Central memory CD4-positive, alpha-beta T cell (primary cell): ENCODE measurements at places on chromosomes 3 and 15.

DNA sequence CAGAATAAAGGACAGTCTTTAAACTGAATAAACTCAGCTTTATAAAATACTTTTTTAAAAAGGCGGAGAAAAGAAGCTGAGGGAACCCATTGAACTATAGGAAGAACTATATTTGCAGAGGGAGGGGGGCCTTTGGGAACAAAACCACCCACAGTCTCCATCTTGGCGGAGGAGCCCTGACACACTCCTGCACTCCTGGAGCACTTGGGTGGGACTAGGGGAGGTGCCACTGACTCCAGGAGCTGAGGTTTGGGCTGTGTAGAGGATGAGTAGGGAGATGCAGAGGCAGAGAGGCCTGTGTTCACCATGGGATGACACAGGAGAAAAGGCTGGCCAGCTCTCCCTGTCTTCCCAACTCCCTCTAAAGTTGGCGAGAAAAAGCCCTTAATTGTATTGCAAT, 35.8 kb downstream of the IFT122 start:
- DNase-seq: no peak

DNA sequence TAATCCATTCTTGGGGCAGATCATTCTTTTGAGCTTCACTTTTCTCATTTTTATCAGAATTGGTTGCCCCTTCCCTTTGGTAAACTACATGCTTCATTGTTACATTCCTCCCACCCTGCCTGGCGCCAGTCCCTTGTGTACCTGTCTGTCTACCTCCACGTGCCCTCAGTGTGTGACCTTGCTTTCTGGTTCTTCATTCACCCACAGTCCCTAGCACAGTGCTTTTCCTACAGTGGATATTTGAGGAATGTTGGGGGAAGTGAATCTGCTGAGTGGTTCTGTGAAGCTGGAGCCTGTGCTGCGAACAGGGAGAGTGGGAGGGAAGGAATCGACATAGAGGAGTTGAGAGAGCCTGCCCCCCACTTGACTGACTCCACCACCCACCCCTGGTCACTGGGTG, 23.4 kb downstream of the GPD1L start:
- DNase-seq: no peak

GRCh38 chr15:99508311-99508645, 57.5 kb upstream of the MEF2A start:
- DNase-seq: no peak

GRCh38 chr3:4495294-4496086, 2.3 kb downstream of the ITPR1 start:
- DNase-seq: no peak

GRCh38 chr3:149330609-149331331, 2.7 kb downstream of the TM4SF18 start:
- DNase-seq: no peak

GRCh38 chr3:105513886-105514285, 147.2 kb downstream of the ALCAM start:
- no peak for DNase-seq

GRCh38 chr15:88894348-88894818, 961 bp downstream of the HAPLN3 start:
- peak; percentile 81 for DNase-seq

- peak; percentile 3 for DNase-seq
These were observed 2.2 kb downstream of the LRCH3 start for GRCh38 chr3:197793247-197793646.

DNA sequence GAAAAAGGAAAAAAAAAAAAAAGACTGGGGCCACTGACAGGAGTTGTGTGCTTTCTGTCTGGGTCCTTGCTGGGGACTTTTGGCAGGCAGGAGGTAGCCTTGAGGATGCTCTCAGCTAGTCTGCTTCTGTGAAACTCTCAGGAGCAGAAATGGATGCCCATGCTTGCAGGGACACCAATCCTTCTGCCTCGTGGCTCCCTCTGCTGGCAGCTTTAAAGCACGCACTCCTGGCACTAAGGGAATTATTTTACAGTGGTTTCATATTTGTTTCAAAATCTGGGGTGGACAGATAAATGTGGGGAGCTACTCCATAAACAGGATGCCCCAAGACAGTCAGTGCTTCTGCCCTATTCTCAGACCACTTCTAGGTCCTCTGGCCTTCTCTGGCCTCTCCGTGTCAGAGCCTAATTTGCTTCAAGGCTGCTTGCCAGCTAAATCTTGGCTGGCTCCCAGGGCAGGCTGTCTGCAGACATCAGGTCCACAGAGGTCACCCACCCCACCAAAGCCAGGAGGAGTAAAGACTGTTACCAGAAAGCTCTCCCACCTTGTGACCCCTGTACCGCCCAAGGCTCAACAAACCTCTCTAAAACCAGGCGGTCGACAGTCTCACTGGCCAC, 17.1 kb downstream of the TRAIP start:
- peak; percentile 73 for DNase-seq

GRCh38 chr15:64856429-64857145, 14.9 kb downstream of the PLEKHO2 start:
- DNase-seq: no peak

GRCh38 chr15:45628136-45628535, 6.7 kb upstream of the SQOR start:
- no peak for DNase-seq

DNA sequence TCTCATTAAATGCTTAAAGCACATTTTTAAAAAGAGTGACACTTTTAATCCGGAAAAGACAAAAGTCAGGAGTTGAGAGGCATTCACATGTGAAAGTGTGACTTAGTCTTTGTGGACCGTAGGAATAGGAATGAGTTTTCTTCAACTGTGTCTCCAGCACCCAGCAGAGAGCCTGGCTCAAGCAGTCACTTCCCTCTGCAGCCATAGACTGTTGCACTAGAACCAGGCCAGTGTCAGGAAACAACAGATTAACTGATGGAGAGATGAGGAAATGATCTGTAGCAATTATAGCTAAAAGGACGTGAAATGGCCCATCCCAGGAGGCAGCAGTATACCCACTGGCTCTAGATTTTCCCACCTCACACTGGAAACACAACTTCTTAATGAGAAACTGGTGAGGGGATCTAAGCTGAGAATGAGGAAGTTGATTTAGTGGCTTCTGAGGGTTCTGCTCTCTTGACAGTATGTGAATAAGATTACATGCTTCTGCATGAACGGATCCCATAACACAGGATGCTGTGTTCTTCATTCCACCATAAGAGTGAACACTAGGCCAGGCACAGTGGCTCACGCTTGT, 19.8 kb downstream of the CFAP92 start:
- DNase-seq: no peak

DNA sequence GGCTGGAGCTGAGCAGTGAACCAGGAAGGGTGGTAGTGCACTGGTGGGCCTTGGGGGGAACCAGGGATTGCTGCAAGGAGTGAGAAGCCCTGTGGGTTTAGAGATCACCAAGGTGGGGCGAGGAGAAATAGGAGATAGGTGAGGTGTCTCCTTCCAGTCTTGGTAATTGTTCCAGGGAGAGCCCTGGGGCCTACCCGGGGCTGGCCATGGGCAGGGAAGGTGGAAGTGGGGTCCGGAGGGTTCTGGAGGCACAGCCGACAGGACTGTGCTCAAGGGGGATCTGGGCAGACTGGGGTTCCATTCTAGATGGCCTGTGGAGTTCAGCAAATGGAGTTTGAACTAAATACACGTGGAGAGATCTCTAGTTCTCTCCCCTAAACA, 4.5 kb downstream of the CHST13 start:
- DNase-seq: no peak

DNA sequence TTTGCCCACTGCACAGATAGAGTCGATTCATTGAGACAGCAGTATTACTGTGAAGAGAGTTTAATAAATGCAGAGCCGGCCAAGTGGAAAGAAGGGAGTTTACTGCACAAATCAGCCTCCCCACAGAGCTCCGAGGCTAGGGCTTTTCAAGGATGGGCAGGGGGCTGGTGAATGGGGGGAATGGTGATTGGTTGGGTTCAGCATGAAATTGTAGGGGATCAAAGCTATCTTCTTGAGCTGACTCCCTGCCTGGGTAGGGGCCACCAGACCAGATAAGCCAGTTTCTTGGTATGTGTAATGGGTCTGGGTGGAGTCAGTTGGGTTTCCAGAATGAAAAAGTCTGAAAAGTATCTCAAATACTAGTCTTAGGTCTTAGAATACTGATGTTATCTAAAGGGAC, 66.6 kb downstream of the SYNPR start:
- DNase-seq: no peak

DNA sequence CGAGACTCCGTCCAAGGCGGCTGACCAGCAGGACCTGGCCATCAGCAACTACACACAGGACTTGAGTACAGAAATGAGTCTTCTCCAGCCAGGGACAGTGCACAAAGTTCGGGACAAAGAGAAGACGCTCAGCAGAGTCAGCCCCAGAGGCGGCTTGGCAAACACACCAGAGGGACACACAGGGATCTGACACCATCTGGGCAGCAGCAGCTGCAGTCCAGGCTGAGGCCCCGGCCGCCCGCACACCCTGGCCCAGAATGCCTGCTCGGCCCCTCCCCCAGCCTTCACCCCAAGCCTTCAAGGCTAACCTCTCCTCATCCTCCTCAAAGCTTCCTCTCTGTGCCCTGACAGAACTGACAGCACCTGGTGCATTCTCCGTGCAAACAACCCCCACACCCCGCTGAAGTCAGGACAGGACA, 61.1 kb downstream of the XXYLT1 start:
- no peak for DNase-seq

GRCh38 chr15:73398861-73399260, 30.1 kb upstream of the HCN4 start:
- no peak for DNase-seq

DNA sequence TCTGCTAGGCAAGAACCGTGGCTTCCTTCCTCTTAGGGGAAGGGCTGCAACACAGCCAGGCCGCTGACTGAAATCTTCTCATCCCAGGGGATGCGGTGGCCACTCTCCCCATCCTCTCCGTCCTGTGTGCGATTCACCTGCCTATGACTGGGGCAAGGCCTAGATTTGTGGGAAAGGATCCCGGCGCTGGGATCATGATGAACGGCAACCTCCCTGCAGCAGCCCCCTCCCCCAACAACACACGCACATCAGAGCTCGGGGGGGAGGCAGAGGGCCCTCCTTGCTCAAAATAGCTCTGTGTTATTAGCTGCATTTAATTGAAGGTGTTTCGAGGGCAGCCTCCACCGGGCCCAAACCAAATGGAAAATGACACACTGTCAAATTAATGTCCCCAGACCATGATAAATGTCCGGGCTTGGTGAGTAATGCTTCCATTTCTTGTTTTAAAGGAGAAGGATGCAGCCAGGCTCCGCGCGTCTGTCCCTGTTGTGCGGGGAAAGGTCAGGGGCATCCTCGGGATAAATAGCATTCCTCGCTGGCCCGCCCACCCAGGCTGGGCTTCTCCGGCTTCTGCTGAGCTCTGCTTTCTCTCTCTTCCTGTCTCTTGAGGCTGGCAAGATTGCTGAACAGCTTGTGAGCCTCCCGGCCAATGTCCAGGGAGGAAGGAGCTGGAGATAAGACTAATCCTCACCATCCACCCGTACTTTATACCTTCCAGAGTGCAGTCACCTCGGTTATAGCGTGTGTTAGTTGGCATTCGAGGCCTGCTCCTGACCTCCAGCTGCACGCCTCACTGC, 56.4 kb upstream of the TLE3 start:
- DNase-seq: no peak

DNA sequence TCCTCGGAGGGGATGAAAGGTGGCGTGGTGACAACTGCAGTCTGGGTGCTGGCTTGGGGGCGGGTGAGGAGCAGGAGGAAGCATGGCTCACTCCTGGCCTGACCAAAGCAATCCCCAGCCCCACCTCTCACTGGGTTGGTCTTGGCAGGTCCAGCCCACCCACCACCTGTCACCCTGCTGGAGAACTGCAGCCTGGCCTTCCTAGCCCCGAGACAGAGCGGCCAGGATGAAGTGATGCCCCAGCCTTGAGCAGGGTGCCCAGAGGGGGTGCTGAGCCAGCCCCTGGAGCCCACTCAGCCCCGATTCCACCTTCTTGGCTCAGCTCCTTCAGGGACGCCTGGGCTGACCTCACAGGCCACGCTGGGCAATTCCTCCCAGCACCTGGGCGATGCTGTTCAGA, 89.9 kb downstream of the IQSEC1 start:
- DNase-seq: no peak

DNA sequence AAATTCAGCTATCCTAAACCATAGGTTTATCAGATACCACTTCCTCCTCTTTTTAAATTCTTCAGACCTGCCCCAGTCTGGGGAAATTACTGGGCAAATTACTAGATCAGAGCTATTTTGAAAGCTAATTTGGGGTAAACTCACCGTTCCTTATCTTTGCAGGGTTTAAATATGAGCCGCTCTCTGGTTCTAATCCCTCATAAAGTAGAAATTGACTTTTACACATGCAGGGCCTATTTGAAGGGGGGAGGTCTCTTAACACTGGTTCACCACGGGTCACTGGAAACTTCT, 11.0 kb upstream of the MEIS2 start:
- DNase-seq: no peak
